ENCODE measurements at places on chromosomes 7 and 10.

- no peak for DNase-seq
Measured at GRCh38 chr10:114970515-114970914, 32.5 kb downstream of the TRUB1 start.

- no peak for DNase-seq
Measured at GRCh38 chr7:117051808-117052207, 98.5 kb downstream of the ST7 start.

- no peak for DNase-seq
Measured at GRCh38 chr10:93899109-93899508, 5.3 kb downstream of the SLC35G1 start.

- no peak for DNase-seq
Measured at GRCh38 chr10:89330537-89331212, 2.9 kb downstream of the IFIT3 start.

DNA sequence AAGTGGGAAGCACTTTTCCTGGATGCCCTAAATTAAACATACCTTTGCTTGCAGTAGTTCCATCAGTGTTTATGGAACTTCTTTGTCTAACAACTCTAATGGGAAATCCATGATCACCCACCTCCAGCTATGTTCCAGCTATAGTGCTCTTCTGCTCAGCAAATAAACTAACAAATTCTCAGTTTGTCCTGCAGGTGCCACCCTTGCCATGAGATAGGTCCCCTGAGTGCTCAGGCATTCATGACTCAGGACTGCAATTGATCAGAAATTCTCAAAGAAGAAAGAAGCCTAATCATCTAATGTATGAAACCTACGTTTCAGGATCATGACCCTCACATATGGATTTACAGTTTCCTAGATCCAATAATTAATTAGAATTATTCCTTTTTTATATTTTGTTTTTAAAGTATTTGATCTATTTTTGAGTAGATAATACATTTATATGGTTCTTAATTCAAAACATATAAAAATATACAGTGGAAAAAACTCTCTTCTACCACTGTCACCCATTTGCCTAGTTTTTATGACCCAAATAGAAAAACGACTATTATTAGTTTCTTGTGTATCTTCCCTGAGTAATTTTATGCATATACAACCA is 48.7 kb upstream of the DYNC1I1 start:
- peak; percentile 7 for DNase-seq

GRCh38 chr7:30877015-30877769 is 34.5 kb upstream of the AQP1 start:
- DNase-seq, result no peak

GRCh38 chr7:77912293-77912692 is 113.7 kb downstream of the PHTF2 start:
- DNase-seq, result no peak

DNA sequence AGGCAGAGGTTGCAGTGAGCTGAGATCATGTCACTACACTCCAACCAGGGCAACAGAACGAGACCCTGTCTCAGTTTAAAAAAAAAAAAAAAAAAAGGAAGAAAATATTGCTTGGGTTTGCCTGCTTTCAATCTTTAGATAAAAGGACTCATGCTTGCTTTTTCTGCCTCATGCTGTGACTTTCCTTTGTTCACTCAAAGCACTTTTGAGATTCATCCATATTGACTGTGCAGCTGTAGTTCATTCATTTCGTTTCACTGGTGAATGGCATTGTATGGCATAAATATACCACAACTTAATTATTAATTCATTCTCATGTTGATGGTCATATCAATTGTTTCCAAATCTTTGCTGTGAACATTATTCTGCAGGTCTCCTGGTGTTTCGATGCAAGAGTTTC is 97.6 kb upstream of the NFE2L3 start:
- DNase-seq, result no peak

DNA sequence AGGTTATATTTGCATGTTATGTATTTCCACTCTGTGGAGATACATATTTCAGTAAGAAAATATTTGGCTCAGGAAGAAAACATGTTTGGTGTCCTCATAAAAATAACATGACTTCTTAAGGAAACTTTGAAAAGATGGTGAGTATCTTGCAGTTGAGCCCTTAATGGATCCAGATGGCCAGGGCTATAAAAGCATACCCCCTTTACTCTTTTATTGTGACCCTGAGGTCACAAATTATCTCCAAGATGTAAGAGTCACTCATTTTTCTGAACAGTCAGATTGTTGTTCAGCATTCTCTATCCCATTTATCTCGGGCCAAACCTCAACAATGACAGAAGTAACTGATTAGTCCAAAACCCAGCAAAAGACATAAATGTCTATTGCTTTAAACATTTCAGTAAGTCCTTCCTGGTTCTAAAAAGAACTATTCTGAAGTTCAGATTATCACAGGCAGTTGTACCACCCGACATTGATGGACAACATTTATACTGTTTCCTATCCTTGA is 539.4 kb downstream of the PARD3 start:
- DNase-seq, result peak; percentile 28

GRCh38 chr10:104117839-104118323 is 4.1 kb upstream of the SFR1 start:
- peak; percentile 26 for DNase-seq

DNA sequence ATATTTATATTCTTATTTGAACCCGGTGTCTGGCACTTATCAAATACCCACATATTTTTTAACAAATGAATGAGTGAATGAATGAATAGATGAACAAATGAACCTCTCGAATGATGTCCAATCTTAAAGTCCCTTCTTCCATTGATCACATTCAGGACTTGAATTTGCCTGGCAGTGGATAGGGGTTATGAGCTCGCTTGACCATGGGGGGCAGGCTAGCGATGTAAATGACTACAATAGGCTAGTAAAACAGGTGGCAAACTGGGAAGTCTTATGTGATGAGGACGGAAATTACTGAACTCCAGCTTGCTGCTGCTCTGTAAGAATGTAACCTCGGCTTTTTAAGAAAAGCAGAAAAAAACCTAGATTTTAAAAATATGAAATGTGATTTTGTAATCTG is 247.7 kb upstream of the DKK1 start:
- DNase-seq, result no peak

DNA sequence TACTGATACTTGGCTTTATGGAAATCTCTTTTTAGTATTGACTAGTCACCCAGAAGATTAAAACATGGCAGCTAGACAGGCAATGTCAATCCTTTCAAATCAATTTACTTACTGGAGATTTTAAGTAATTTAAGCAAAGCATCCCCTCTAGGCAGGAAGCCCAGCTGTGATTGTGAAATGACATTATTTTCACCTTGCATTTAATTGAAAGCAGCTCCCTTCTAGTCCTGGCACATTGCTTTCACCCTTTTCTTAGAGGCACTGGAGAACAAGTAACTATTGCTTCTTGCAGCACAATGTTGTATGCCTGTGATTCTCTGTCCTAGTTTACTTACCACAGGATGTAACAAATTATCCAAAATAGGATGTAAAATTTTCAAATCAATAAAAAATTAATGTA is 13.3 kb downstream of the ST7 start:
- peak; percentile 33 for DNase-seq

DNA sequence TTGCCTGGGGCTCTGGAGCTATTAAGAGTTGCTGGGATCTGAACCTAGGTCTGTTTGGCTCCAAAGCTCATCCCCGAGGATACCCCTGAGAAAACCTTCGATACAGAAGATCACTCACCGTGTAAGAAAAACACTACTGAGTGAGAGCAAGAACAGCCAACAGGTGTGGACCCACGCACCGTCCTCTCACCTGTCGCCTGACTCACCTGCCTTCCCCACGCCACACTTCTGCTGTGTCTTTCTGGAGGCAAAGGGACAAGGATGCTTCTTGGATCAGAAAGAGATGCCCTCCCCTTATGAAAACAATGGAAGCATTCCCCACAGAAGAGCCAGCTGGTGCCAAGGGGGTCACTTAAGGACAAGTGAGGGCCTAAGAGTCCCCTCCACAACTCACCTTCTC is 46.7 kb downstream of the COL13A1 start:
- DNase-seq, result no peak

GRCh38 chr7:50142425-50143017 is 49.5 kb upstream of the ZPBP start:
- DNase-seq, result peak; percentile 16

DNA sequence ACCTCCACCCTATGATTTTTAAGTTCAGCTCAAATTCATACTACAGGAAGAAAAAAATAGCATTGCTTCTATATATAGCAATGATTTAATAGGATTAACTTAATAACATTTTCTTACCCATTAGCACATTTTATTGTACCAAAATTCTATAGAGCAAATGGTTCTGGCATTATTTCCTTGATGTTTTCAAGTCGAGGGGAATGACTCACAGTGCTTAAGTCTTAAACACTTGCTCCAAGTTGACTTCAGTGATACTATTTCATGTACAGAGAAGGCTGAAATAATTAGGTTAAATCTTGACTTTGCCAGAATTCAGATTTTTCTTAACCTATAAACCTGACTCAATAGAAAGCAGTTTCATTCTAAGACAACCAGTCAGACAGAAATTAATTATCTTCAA is 1133.8 kb downstream of the SORCS3 start:
- DNase-seq, result no peak

DNA sequence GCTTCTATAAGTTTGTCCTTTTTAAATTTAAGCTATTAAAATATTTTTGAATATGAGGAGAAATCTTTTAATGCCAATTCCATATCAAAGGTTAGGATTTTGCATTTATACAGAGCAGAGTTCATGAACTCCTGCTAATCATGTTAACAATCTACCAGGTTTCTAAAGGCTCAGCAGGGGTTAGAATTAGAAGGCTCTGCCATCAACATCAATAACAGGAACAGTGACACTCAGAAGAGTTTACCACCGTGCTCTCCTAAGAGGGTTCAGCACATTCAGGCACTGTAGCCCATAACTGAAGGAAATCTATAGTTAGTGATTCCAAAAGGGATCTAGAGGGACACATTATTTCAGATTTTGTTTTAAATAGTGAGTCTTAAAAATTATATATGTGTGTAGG is 100.1 kb downstream of the HOXA1 start:
- DNase-seq, result no peak

DNA sequence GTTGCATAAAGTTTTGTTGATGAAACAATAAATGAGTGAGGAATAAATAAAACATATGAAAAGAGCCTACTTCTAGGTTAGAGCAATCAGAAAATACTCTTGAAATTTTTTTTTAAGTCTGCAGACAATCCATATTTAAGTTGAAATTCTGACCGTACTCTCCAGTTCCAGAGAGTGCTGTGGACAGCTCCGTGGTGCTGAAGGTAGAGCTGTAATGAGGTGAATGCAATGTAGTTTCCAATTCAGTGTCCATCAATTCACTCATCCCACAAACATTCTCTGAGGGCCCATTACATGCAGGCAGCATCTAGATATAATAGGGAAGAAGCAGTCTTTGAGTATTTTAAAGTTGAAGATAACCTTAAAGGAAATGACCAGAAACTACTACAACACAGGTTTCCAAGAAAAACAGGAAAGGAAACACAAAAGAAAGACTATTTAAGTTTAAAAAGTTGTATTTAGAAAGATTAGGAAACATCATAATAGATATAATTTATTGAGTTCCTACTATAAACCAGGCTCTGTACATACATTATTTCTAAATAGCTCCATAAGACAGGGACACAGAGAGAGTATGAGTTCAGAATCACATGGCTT is 44.0 kb upstream of the CRTAC1 start:
- DNase-seq, result no peak
